Tongue (tissue), 3 donors: ENCODE measurements at places on chromosomes 3 and 15.

GRCh38 chr3:153400641-153401040 lies 238.6 kb downstream of the RAP2B start:
- no peak for DNase-seq

- DNase-seq: no peak
Observed at GRCh38 chr15:76118767-76119166, 59.0 kb downstream of the TMEM266 start.

GRCh38 chr15:60340207-60340921 lies 57.4 kb downstream of the ANXA2 start:
- no peak for DNase-seq

GRCh38 chr15:39575180-39575579 lies 5.7 kb upstream of the THBS1 start:
- DNase-seq: no peak

GRCh38 chr3:171092467-171092911 lies 66.0 kb upstream of the SLC2A2 start:
- no peak for DNase-seq

DNA sequence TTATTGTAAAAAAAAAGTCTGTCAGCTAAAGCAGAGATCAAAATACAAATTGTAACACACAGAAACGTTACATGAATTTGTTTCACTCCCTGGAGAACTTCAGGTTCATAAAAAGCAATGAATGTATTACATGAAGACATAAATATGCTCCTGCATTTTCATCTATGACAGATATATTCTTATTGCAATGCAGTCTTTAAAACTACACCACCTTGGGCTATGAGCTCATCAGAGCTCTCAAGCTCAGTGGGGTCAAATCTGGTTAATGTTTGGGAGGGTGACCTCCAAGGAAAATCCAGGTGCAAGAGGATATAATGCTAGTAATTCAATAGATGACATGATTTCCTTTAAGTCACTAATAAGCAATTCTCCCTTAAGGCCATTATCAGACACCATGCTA lies 606.8 kb downstream of the EPHA3 start:
- DNase-seq: peak; percentile 38

DNA sequence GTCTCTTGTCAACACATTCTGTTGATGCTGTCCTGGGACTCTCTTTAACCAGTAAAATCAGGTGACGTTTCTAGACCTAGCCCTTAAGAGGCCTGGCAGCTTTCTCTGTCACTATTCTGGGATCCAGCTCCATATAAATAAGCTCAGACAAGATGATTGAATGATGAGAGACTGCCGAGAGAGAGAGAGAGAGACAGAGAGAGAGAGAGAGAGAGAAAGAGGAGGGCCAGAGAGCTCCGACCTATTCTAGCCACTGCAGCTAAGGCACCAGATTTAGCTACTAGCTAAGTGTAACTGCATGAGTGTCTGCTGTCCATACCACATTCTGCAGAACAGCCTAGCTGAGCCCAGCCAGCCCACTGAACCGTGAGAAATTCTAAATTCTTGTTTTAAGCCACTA lies 36.1 kb upstream of the CTXND1 start:
- DNase-seq: no peak

- no peak for DNase-seq
Observed at GRCh38 chr15:63446255-63446654, 58.1 kb upstream of the USP3 start.

- no peak for DNase-seq
Observed at GRCh38 chr3:67647390-67647878, 7.0 kb downstream of the SUCLG2 start.

DNA sequence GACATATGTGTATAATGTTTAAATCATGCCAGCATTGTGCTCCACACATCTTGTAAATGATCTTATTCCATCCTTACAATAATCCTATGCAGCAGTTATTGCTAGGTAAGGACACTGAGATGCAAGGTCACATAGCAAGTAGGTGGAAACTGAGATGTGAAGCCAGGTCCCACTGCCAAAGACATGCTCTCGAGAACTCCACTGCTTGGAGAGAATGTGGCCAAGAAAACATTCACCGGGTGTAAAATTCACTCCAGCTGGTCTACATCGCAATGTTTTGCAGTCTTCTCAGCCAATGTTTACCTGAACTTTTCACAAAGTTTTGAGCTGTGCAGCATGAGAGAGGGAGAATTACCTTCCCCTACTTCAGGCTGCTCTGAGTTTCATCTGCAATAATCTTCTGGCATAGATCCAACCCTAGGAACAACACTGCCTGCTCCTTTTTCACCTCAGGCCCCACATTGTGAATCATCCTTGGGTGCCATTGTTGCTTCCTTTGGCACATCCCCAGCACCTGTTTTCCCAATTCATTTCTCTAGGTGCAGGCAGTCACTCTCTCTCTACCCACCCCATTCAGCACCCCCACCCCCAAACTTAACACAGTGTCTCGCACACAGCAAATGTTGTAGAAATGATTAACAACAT lies 53.5 kb upstream of the PRTG start:
- DNase-seq: peak; percentile 59

DNA sequence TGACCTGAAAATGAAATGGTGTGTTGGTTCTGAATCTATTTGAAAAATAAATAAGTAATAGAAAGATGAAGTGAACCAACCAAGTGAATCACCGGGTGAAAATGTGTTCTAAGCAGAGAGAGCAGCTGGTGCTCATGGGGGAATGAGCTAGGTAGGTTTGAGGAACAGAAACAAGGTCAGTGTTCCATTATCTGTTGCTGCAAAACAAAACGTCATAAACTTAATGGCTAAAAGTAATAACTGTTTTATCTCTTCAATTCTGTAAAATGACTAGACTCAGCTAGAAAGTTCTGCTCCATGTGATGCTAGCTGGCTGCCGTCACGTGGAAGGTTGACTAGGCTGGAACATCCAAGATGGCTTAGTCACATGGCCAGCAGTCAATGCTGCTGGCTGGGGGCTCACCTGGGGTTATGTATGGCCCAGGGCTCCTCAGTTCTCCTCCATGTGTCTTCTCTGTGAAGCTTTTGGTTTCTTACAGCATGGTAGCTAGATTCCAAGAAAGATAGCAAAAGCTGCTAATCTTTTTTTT lies 13.3 kb upstream of the SH3BP5 start:
- no peak for DNase-seq

- DNase-seq: peak; percentile 70
Observed at GRCh38 chr15:60591496-60592370, 112.8 kb upstream of the ICE2 start.

GRCh38 chr15:51076524-51077220 lies 18.0 kb downstream of the TNFAIP8L3 start:
- DNase-seq: no peak

GRCh38 chr15:98648654-98649471 lies 524 bp downstream of the IGF1R start:
- peak; percentile 79 for DNase-seq

GRCh38 chr3:37974121-37975083 lies 16.2 kb upstream of the VILL start:
- peak; percentile 77 for DNase-seq

GRCh38 chr15:52503788-52504496 lies 24.7 kb downstream of the MYO5A start:
- no peak for DNase-seq

GRCh38 chr3:161413127-161413854 lies 42.0 kb upstream of the SPTSSB start:
- DNase-seq: peak; percentile 71

DNA sequence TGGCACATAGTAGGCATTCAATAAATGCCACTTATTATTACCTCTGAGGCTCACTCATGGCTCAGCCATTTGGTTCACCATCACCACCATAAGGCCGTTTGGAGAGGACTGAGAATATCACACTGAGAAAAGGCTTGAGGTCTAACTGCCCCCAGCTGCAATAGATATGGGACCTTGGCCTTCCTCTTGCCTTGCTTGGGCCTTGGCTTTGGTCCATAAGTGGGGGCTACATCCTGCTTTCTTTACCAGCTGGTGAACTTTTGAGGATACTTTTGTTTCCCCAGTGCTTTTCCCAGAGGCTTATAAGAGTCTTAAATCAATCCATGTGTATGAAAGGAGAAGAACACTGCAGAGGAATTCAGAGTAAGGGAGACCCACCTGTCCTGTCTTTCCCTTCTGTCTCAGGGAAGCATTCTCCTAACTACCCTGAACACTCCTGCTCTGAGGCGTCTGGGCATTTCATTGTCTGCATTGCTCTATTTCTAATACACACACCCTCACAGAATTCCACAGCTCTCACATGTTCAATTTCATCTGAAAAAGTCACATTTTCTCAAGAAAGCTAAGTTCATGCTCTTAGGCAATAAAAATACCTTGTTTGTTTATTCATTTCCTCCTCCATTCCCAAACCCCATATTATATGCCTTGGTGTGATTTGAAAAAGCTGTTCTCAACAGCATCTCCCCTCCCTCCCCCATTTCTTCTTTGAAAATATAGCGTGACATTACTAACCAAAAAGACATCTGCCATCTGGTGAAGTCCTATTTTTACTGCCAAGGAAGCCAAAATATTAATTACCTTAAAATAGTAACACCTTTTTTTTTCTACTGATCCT lies 22.5 kb upstream of the KCNMB2 start:
- DNase-seq: peak; percentile 69

- DNase-seq: no peak
Observed at GRCh38 chr3:171135549-171135948, 109.0 kb upstream of the SLC2A2 start.

DNA sequence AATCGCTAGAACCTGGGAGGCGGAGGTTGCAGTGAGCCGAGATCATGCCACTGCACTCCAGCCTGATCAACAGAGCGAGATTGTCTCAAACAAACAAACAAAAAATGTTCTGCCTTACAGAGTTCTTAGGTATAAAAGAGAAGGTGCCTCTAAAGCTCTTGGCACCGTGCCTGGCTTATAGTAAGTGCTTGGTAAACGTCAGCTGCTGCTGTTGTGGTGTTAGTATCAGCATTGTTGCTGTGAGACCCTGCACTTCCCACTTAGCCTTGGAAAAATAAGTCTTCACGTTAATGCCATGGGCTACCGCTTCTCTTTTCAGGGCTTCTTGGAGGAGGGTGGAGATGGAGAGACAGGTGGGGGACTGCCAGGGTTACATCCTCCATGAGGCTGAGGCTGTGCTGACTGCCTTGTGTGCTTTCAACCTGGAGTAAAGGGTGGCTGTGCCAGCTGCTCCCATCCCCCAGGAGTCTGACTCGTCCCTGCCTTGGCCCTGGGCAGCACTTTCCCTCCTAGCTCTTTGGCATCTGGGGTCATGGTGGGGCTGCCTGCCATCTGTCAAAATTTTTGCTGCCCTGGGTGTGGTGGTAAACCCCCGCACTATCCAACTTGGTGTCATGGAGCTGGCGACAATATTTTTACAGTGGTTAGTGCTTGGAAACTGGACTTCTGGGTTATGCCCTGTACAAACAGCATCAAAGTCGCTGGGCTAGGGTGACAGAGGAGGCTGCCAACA lies 17.8 kb downstream of the FLNB start:
- DNase-seq: peak; percentile 86

DNA sequence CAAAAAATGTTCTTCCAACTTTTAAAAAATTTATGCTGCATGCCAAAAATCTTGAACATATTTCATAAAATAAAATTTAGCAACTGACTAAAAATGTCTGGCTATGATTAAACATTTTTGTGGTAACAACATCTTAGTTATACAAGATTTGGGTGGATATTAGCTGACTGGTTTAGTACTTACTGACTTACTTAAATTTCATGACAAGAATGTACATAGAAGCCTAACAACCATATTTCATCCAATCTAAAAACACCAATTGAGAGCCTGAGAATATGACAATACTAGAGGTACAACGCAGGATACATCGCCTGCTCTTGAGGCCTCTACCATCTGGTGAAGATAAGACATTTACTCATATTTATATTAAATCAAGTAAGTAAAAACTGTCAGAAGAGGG lies 34.6 kb downstream of the GNB4 start:
- no peak for DNase-seq

- DNase-seq: peak; percentile 19
Observed at GRCh38 chr15:59306520-59307164, 66.0 kb downstream of the MYO1E start.

GRCh38 chr3:72310419-72311380 lies 525.8 kb upstream of the PROK2 start:
- peak; percentile 32 for DNase-seq

GRCh38 chr3:146256851-146257486 lies 6.1 kb upstream of the PLSCR4 start:
- peak; percentile 54 for DNase-seq

GRCh38 chr3:81931265-81932251 lies 170.1 kb upstream of the GBE1 start:
- DNase-seq: no peak

DNA sequence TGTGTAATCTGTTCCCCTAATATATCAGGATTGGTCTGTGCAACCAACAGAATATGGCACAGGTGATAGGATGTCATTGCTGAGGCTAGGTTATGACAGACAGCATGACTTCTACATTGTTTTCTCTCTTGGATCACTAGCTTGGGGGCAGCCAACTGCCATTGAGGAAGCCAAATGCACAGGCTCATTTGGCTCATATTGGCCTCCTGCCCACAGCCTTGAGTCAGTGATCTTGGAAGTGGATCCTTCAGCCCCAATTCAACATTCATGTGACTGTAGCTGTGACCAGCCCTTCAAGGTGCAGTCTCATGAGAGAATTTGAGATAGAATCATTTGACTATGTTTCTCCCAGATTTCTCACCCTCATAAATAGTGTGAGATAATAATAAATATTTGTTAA lies 675.6 kb downstream of the GRM7 start:
- DNase-seq: no peak

- no peak for DNase-seq
Observed at GRCh38 chr3:194298331-194299227, 52.5 kb downstream of the CPN2 start.

DNA sequence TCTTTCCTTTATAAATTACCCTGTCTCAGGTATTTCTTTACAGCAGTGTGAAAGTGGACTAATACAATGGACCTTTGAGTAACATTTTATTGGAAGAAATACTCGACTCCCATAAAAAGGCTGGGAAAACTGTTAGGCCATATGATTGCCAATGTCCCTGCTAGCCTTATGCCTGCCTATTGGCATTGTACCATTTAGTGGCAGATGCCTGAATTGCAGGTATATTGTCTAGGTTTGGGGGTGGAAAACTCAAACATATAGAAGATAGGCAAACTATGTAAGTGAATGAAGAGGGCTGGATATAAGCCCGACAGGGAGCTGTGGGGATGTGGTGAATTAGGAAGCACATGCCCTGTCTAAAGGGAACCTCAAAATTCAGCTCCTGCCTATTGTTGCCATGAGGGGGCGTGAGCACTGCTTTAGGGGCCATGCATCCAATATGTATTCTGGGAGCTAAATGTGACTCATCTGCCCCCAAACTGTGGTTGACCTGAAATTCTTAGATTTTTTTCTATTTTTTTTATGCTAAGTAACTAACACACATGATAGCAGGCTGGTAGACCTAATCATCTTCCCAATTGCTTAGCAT lies 65.2 kb upstream of the TRA2B start:
- no peak for DNase-seq

DNA sequence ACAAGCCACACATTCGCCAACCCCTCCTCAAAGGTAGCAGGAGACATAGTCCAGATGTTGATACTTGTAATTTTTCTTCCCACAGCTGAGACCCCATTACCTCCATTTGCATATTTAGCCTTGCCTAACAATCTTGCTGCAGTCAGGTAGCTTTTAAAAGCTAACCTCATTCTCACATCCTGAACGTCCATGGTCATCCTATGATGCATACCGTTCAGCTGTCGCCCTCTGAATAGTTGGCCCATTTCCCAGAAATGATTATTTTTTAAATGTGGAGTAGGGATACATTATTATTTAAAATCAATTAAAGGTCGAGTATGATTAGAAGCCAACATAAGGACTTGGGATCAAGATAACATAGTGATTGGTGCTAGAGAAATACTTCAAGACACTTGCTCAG lies 165.0 kb downstream of the MEX3B start:
- DNase-seq: no peak
